Naive B cell (primary cell): ENCODE measurements at places on chromosomes 12 and 14.

DNA sequence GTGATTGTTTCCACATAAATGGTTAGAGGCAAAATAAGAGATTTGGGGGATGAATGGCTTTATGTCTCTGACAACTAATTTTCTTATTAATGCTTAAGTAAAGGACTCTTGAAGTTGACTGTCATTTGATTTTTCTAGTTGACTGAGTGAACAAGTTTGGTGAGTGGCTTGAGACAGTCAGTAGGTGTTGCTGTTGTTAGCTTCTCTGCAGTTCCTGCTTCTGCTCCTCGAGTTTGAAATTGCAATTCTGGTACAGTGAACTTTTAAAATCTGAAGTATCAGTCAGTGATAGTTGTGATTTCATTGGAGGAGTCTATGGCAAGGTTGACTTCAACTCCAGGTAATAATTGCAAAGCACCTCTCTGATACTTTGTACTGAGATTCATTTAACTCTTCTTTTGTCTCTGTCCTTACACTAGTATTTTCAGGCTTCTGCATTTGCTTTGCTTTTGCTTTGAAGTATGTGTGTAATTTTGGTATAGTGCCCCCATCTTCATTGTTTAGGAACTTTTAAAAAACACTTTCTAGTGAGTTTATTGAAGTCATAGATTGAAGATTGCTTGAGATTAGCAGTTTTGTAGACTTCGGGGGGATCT is 415.5 kb downstream of the PCNX1 start:
- H3K4me1 ChIP-seq: peaks cover 64% of the 10 kb centered on the region
- peak; percentile 62 for DNase-seq
- peaks cover 5% of the 10 kb centered on the region for H3K36me3 ChIP-seq
- H3K27ac ChIP-seq: peak overlapping the region; percentile 78
- peak overlapping the region; percentile 97 for H3K4me3 ChIP-seq

DNA sequence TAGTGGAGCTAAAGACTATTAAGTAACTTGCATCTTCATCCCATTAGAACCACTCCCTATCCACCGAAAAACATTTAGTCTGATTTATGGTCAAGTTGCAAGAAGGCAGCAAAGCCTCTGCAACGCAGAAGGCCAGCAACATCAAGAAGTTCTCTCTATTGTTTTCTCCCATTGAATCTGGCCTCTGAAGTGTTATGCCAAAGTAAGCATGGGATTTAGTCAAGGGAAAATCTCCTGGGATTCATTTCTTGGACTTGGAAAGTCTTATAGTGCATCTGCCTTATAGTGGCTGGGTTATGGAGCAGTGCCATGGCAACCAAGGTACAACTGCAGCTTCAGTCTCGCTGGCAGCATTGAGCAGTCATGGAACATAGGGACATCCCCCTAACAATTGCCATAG is 87.7 kb upstream of the KRR1 start:
- no peak overlapping the region for H3K27ac ChIP-seq
- no peaks in the 10 kb centered on the region for H3K4me1 ChIP-seq
- no peaks in the 10 kb centered on the region for H3K36me3 ChIP-seq
- no peak for DNase-seq
- no peaks in the 10 kb centered on the region for H3K27me3 ChIP-seq

- no peak overlapping the region for H3K4me3 ChIP-seq
- DNase-seq: no peak
- no peaks in the 10 kb centered on the region for H3K4me1 ChIP-seq
- no peak overlapping the region for H3K27ac ChIP-seq
- no peaks in the 10 kb centered on the region for H3K27me3 ChIP-seq
These were observed 10.1 kb downstream of the ISM2 start for GRCh38 chr14:77488558-77488957.

DNA sequence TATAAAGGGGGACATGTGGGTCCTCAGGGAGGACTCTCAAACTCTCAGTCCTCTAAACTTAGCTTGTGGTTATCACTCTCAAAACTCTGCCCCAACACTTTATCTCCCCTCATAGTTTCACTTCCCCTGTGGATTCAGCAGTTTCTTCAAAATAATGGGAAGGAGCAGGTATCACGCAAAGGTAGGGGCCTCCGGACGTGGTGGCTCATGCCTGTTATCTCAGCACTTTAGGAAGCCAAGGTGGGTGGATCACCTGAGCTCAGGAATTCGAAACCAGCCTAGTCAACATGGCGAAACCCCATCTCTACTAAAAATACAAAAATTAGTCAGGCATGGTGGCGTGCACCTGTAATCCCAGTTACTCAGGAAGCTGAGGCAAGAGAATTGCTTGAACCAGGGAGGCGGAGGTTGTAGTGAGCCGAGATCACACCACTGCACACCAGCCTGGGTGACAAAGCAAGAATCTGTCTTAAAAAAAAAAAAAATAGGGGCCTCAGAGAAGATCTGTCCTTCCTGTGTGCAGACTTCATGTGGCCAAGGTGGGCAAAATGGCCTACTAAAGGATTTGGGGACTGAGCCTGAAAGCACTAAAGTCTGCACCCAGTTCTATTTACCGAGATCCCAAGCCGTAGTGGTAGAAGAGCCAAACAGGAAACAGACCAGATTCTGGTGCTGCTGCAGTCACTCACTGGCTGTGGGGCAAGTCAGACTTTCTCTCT is 6.4 kb downstream of the ITGB7 start:
- H3K36me3 ChIP-seq: no peaks in the 10 kb centered on the region
- peaks cover 75% of the 10 kb centered on the region for H3K4me1 ChIP-seq
- no peaks in the 10 kb centered on the region for H3K27me3 ChIP-seq
- DNase-seq: peak; percentile 57
- peak overlapping the region; percentile 82 for H3K4me3 ChIP-seq

DNA sequence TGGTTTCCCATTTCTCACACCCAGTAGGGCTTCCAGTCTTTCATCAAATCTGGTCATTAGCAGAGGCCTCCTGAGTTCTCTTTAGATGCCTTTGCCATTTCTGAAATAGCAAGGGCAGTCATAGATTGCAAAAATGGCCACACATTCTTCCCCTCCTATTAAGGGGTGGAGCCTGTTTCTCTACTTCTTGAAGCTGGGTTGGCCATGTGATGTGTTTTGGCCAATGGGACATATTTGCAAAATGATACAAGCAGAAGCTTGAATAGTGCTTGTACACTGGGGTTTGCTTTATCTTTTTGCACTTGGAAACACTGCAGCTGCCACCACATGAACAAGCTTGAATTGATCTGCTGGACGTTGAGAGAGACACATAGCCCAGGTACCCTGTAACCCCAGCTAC is 109.3 kb downstream of the VRK1 start:
- H3K36me3 ChIP-seq: peaks cover 11% of the 10 kb centered on the region
- H3K4me3 ChIP-seq: no peak overlapping the region
- no peaks in the 10 kb centered on the region for H3K27me3 ChIP-seq
- no peak overlapping the region for H3K27ac ChIP-seq

GRCh38 chr12:126700096-126700495 is 1566.9 kb upstream of the TMEM132C start:
- no peak for DNase-seq
- no peaks in the 10 kb centered on the region for H3K27me3 ChIP-seq
- H3K4me1 ChIP-seq: no peaks in the 10 kb centered on the region
- no peak overlapping the region for H3K4me3 ChIP-seq
- no peaks in the 10 kb centered on the region for H3K36me3 ChIP-seq
- H3K27ac ChIP-seq: no peak overlapping the region

GRCh38 chr12:94111302-94111701 is 37.1 kb upstream of the PLXNC1 start:
- H3K4me1 ChIP-seq: peaks cover 10% of the 10 kb centered on the region
- no peak overlapping the region for H3K27ac ChIP-seq
- peaks cover 11% of the 10 kb centered on the region for H3K27me3 ChIP-seq
- no peaks in the 10 kb centered on the region for H3K36me3 ChIP-seq
- no peak for DNase-seq
- H3K4me3 ChIP-seq: no peak overlapping the region

DNA sequence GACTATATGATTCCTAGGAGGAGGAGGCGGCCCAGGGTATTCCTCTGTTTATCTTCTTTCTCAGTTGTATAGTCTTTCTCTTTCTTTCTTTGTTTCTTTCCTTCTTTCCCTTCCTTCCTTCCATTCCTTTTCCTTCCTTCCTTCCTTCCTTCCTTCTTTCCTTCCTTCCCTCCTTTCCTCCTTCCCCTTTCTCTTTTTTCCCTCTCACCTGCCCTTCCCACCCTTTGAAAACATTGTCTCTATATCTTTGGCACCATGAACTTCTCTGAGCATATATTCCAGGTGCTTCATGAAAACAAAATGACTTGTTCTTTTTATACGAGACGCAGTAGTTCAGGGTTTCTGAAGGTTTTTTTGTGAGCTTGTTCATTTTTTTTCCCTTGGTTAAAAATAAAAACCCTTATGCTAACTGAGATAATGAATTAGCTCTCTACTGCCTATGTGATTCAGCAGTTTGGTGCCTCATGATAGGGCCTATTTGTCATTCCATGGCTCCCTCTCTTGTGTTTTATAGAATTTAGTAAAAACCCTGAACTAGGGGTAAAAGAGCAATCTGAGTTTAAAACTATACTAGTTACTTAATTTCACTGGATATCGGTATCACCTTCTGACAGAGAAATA is 3.2 kb upstream of the TESPA1 start:
- DNase-seq: no peak
- peak overlapping the region; percentile 95 for H3K27ac ChIP-seq
- peak overlapping the region; percentile 72 for H3K4me3 ChIP-seq
- no peaks in the 10 kb centered on the region for H3K36me3 ChIP-seq
- peaks cover 74% of the 10 kb centered on the region for H3K4me1 ChIP-seq

- no peaks in the 10 kb centered on the region for H3K36me3 ChIP-seq
- H3K4me3 ChIP-seq: peak overlapping the region; percentile 57
- no peak overlapping the region for H3K27ac ChIP-seq
- peaks cover 19% of the 10 kb centered on the region for H3K4me1 ChIP-seq
These were observed 594 bp upstream of the CEP170B start for GRCh38 chr14:104864267-104865080.

GRCh38 chr12:13437541-13437940 is 241.0 kb downstream of the EMP1 start:
- no peak overlapping the region for H3K4me3 ChIP-seq
- no peak for DNase-seq
- no peaks in the 10 kb centered on the region for H3K36me3 ChIP-seq
- peaks cover 22% of the 10 kb centered on the region for H3K27me3 ChIP-seq
- no peaks in the 10 kb centered on the region for H3K4me1 ChIP-seq
- H3K27ac ChIP-seq: no peak overlapping the region

GRCh38 chr12:17204289-17205054 is 598.5 kb upstream of the LMO3 start:
- no peak for DNase-seq
- H3K36me3 ChIP-seq: no peaks in the 10 kb centered on the region
- no peaks in the 10 kb centered on the region for H3K27me3 ChIP-seq

GRCh38 chr12:13666806-13667205 is 314.6 kb downstream of the GRIN2B start:
- peaks cover 45% of the 10 kb centered on the region for H3K27me3 ChIP-seq
- no peaks in the 10 kb centered on the region for H3K4me1 ChIP-seq
- no peaks in the 10 kb centered on the region for H3K36me3 ChIP-seq
- H3K4me3 ChIP-seq: no peak overlapping the region
